Stimulated activated CD4-positive, alpha-beta T cell treated with anti-CD3 and anti-CD28 coated beads, Interleukin-4, amount 100 ng/mL, for 48 hours (primary cell): ENCODE measurements at places on chromosomes 1 and 21.

DNA sequence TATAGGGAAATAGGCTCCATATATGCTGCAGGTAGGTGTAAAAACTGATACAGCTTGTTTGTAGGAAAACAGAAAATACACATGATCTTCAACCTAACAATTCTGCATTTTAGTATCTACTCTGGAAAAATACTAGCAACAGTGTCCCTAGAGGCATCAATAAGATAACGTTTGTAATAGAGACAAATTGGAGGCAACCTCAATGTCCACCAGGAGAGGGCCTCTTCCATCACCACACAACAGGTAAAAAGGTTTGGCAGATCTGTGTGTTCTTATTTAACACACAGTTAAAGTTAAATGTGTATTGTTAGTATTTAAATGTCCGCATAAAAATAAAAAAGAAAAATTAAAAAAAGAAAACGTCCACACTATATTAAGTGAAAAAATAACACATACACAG, 5.4 kb downstream of the EIF2D start:
- DNase-seq = no peak

GRCh38 chr1:93692983-93693591, 11.4 kb upstream of the BCAR3 start:
- peak; percentile 44 for DNase-seq

- DNase-seq = no peak
Observed at GRCh38 chr1:226627050-226627755, 78.6 kb downstream of the STUM start.

- DNase-seq = no peak
Observed at GRCh38 chr1:232518349-232518748, 111.6 kb downstream of the SIPA1L2 start.

- DNase-seq = no peak
Observed at GRCh38 chr1:205012391-205013140, 30.4 kb upstream of the CNTN2 start.

- no peak for DNase-seq
Observed at GRCh38 chr21:20949884-20950283, 48.3 kb upstream of the NCAM2 start.

GRCh38 chr1:160209321-160210046, 4.3 kb downstream of the PEA15 start:
- DNase-seq = no peak

DNA sequence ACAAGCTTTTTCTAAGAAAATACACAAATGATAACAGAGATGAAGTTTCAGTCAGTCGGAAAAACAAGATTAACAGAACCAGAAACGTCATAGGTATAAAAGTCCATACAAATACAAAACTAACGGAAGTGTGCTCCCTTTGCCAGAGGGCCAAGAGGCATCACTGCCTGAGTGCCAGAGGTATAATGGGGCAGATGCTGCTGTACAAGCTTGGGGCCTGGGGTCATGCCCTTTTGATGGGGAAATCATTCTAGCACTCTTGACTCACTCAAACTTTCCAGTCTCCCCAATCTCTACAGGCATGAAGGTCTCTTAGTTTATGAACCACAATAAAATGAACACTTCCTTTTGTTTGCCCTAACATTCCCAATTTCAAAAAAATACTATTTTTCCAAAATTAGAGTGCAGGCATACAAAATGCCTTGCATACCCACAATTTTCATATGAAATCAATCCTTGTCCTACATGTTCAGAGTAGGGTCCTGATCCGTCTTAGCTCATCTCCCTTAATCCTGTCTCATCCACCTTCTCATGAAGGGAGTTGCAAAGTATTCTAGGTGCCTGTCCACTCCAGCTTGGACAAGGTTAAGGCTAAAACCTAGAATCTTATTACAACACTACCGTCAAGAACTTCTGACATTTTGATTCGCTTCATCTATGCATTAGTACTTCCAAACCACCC, 1.5 kb downstream of the RPL22 start:
- DNase-seq = no peak

DNA sequence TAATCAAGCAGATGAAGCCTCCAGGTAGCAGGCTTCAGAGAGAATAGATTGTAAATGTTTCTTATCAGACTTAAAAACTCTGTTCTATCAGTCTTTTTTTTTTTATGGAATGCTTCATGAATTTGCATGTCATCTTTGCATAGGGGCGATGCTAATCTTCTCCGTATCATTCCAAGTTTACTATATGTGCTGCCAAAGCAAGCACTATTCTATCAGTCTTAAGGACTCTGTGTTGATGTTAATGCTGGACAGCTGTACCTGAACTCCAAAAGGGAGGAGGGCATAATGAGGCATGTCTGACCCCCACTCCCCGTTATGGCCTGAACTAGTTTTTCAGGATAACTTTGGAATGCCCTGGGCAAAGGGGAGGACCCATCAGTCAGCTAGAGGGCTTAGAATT, 66.8 kb upstream of the PRRC2C start:
- DNase-seq = no peak

DNA sequence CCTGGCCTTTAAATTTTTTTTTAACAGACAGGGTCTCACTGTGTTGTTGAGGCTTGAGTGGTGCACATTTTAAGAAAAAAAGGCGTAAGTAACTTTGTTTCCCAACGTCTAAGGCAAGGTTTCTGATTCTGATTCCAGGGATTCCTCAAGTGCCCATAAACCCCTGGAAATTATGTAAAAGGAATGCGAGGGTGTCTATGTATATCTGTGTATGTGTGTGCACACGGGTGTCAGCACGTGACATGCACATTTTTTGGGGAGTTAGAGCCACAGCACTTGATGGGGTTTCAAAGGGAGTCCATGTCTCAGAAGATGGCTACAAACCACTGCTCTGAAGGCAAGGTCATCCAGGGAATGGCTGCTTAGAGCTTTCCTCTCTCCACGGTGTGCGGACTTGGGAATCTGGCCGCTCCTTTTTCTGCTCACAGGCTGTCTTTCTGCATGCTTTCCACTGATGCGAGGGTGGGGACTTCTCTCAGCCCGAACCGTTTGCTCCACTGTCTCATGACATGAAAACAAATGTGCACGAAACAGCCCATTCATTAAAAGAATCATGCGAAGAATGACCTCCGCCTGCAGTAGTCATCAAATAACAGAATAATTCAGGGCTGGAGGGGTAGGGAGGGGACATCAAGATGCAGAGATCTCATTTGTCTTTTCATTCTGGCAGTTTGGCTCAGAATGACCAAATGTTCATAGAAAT, 18.7 kb upstream of the RERE start:
- DNase-seq = no peak

GRCh38 chr1:163730411-163730821, 408.7 kb downstream of the NUF2 start:
- DNase-seq = no peak

DNA sequence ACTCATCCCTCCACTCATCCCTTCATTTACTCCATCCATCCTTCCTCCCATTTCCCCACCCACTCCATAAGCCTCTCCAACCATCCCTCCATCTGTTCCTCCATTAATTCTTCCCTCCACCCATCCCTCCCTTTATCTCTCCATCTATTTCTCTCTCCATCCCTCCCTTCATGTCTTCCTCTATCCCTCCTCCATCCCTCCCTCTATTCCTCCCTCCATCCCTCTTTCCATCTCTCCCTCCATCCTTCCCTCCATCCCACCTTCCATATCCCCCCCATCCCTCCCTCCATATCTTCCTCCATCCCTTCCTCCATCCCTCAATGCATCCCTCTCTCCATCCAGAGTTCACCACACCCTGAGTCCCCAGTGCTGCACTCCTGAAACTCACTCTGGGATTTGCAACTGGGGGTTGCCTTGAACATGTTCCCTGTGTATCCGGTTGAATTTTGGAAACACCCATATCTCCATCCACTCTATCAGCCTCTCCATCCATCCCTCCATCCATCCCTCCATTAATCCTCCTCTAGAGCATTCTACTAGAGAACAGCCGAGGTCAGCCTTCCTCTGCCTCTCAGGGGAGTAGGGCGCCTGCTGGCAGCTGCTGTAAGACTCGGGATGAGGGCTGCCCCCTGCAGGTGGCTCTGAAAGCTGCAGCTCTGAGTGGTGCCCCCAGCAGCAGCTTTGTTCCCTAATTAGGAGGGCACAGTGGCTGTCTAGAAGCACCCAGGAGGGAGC, 39.4 kb downstream of the ABCG1 start:
- DNase-seq = peak; percentile 73

- peak; percentile 62 for DNase-seq
Observed at GRCh38 chr1:156910309-156910782, 10.1 kb upstream of the LRRC71 start.

DNA sequence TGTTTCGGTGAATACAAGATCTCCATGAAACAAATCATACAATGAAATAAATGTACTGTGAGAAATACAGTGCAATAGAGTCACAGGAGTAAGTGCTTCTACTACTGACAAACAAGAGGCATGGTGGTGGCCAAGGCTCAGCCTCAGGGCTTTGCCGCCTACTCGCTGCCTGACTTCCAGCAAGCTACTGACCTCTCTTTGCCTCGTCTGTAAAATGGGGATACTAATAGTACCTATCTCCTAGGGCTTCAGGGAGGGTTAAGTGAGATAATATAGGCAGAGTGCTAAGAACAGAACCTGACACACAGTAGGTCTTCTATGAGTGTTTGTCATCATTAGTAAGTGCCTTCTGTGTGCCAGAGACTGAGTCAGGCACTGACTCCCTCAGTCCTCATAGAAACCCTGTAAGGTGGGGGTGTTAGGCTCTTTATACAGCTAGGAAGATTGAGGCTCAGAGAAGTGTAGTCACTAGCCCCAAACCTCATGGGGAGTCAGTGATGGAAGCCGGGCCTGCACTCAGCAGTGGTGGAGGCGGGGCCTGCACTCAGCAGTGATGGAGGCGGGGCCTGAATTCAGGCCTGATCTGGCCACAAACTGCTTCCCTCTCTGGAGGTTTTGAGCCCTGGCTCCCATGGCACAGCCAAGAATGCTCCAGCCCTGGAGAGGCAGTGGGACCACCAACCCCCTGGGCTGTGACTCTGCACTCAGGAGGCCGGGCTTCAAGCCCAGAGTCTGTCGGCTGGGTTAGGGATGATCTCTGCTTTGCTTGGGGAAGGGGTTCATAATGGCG, 6.8 kb downstream of the BSND start:
- no peak for DNase-seq

DNA sequence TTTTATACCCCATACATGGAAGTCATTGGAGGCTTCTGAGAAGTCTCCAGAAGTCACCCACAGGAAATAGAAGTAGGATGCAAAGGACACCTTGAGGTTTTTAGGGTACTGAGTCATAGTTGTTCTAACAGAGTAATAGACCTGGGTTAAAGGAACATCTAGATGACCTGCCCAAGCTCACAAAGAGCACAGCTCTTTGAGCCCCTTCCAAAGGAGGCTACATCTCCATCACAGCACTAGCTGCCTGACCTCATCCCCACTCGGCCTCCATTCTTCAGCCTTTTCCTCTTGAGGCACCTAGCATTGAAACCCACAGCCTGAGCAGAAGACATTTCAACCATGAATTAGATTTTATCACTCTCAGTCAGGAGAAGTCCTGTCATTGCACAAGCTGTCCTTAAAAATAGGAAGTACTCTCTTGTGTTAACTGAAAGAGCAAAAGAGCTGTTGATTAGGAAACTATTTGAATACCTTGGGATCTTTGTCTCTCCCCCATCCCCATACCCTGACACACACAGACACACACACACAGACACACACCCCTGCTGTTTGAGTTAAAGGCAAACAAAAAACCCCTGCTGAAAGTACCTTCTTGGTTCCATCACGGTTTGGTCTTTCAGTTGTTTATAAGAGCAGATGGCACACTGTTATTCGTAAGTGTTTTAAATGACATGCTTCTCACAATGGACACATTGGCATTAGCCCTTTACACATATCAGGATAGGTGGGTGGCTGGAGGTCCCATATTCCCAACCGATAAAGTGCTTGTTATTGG, 22.2 kb downstream of the MKNK1 start:
- no peak for DNase-seq

DNA sequence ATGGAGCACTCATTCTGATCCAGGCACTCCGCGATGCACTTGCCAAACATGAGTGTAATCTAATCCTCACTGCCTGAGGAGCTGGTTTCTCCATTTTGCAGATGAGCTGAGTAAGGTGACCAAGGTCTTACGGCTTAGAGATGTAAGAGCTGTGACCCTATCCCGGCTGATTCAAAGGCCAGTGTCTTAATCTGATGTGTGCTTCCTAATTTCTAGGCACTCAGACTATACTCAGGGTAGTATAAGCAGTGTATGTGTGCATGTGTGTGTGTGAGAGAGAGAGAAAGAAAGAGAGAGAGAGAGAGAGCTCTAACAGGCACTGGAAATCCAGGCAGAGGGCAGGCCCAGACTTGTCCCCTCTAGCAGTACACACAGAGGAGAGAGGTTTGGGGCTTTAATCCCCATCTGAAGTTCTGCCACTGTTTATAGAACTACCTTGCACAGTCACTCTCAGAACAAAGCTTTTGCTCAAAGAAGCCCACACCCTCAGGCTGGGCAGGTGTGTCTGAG, 188.2 kb downstream of the ZBTB18 start:
- no peak for DNase-seq

GRCh38 chr1:185681034-185681633, 53.1 kb upstream of the HMCN1 start:
- no peak for DNase-seq

DNA sequence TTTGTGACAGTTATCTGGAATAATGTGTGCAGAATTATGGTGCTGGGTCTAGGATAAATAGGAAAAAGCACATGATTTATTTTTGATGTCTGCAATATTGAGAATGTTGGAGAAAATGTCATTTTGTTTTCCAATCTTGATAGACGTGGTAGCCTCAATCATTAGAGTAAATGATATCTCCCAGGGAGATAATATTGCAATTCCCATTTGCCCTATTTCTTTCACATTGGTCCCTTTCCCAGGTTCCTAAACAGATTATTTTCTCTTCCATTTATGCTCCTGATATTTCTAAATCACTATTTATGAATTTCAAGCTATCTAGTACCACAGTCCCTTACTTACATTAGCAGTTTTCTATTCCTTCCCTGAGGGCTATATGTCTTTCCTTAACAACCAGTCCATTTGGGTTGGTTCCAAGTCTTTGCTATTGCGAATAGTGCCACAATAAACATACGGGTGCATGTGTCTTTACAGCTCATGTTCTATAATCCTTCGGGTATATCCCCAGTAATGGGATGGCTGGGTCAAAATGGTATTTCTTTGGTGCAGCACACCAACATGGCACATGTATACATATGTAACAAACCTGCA, 447.3 kb downstream of the PLA2G4A start:
- no peak for DNase-seq

DNA sequence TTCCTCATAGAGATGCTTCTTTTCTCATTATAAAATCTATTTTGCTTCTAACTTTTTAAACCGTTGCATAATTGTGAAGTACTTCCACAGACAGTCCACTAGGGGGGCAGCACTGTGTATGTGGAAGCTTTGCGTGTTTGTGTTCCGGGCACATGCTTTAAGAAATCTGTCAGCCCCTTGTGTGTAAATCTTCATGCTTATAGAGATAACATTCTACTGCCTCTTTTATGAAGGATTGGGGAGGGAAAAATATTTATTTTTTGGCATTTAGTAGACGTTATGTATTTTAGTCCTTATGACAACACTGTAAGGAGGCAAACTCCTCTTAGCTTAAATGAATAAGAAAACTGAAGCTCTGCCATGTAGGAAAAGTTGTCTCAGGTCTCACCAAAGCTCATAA, 157.3 kb upstream of the PTGFR start:
- DNase-seq = no peak

GRCh38 chr1:17161137-17161740, 42.0 kb upstream of the PADI2 start:
- no peak for DNase-seq
